HS-5 (cell line): ENCODE measurements at places on chromosomes 5 and 9.
A peak's percentile ranks its signal among the peaks of the same experiment; 100 is the strongest.

GRCh38 chr5:146778795-146779194, 99.8 kb downstream of the PPP2R2B start:
- DNase-seq: no peak

- DNase-seq: no peak
These were observed 92.1 kb downstream of the TLE4 start for GRCh38 chr9:79663878-79664277.

- no peak for DNase-seq
These were observed 242.1 kb downstream of the BNC2 start for GRCh38 chr9:16628413-16628812.

- DNase-seq: no peak
These were observed 86.6 kb upstream of the ANKH start for GRCh38 chr5:14958188-14958587.

- DNase-seq: no peak
These were observed 17.2 kb upstream of the CACNA1B start for GRCh38 chr9:137860361-137860760.

DNA sequence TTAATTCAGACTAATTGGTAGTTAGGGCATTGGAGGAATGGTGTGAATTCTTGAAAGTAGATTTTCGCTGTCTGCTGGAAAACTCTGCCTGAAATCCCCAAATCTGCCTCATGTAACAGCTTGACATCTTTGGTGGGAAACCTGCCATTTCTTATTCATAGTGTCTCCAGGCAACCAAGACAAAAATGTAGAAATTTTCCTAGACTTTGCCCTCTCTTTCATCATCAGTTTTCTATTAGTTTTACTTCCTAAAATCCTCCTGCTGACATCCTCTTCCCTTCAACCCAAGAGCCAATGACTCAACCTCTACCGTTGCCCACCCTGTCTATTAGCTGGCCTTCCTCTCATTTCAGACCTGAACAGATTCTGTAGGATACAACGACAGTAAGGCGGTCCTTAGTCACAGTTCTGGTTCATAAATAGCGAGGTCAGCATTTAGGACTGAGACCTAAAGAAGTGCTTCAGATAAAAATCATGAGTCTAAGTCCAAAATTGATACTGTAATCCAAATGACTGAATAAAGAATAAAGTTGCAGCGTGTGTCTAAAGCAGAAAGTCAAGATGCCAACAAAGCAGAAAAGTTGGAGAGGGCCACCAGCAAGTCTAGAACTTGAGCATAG, 133.9 kb downstream of the MUSK start:
- DNase-seq: peak; percentile 51

DNA sequence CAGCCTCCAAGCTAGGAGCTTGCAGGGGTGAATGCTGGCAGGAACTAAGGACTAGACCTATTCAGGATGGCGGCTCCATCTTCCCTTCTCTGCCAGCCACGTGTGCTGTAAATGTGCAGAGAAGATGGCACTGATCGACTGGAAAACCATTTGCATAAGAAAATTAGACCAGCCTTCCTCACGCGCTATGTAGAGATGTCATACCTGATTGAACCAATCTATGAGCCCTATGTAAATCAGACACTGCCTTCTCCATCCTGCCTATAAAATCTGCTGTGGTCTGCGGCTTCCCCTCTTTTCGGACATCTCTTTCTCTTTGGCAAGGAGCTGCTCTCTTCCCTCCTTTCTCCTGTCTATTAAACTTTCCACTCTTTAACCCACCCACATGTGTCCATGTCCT, 91.6 kb downstream of the NPR3 start:
- no peak for DNase-seq

DNA sequence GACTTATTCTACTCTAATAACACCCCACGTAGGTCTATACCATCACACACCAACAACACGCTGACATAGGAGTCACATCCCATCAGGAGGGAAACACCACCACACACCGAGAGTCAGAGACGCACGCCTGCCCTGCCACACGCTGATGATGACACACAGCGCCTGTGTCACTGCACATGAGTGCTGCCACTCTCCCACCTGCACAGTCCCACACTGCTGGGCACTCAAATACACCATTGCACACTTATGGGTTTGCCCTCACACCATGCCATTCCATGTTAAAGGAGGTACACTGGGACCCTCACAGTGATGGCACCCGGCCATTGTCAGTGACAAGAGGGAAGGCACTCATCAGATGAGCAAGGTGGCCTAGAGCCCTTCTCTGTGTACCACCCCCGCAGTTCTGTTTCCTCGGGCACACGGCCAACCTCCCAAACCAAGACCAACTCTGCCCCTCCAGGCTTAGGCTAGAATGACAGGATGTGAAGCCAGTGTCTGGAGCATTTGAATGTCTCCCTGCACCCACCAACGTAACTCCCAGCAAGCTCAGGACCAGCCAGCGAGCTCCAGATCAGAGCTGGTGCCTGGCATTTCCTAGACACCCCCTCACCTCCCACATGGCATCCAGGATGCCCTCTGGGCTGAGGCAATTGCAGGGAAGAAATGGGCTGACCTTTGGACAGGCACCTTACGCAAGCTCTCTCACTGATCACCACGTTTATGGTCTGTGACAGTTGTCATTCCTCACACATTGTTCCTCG, 3.6 kb upstream of the CPLX2 start:
- no peak for DNase-seq

GRCh38 chr9:137455359-137455991, 3.7 kb downstream of the NSMF start:
- no peak for DNase-seq

GRCh38 chr5:154143211-154143641, 47.3 kb upstream of the GALNT10 start:
- no peak for DNase-seq

DNA sequence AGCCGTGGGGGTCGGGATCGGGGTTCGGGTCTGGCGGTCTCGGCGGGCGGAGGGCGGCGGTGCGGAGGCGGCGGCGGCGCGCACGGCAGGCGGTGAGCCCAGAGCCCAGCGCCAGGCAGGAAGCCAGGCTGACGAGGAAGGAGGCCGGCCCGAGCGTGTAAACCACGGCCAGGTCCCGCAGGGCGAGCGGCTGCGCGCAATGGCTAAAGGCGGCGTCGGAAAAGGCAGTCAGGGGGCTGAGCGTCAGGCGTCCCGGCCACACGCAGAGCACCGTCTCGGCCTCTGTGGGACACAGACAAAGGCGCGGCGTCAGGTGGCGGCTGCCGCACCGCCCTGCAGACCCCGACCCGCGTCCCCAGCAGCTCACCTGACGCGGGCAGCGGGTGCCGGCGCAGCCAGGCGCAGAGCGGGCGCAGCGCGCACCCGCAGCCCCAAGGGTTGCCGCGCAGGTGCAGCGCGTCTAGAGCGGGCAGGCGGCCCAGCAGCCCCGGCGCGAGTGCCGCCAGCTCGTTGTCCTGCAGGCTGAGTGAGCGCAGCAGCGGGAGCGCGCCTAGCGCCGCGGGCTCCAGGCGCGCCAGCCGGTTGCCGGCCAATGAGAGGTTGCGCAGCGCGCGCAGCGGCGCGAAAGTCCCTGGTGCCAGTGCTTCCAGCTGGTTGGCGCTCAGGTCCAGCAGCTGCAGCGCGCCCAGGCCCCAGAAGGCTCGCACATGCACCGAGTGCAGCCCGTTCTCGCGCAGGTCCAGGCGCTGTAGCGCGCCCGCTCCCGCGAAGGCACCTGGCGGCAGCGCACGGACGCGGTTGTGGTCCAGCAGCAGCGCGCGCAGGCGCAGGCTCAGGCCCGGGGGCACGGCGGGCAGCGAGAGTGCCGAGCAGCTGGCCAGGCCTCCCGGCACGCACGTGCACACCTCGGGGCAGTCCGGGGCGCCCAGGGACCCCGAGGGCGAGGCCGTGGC, 671 bp downstream of the LRRC26 start:
- DNase-seq: no peak

- peak; percentile 44 for DNase-seq
These were observed 98.5 kb downstream of the APBA1 start for GRCh38 chr9:69573651-69574050.

GRCh38 chr5:111337688-111338087, 113.5 kb downstream of the CAMK4 start:
- DNase-seq: no peak

DNA sequence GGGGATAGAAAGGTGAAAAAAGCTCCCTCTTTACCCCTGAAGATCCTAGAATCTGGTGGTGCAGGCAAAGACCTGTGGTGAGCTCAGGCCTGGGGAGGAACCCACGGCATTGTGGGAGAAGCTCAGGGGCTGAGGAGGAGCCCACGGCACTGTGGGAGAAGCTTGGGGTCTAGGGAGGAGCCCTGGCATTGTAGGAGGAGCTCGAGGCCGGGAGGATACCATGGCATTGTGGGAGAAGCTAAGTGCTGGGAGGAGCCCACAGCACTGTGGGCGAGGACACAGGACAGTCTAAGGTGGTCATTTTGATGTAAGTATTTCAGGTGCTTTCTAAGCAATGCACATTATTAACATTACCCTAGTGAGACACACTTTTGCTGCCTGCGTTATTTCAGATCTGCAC, 179.7 kb downstream of the HSD17B3 start:
- DNase-seq: no peak

DNA sequence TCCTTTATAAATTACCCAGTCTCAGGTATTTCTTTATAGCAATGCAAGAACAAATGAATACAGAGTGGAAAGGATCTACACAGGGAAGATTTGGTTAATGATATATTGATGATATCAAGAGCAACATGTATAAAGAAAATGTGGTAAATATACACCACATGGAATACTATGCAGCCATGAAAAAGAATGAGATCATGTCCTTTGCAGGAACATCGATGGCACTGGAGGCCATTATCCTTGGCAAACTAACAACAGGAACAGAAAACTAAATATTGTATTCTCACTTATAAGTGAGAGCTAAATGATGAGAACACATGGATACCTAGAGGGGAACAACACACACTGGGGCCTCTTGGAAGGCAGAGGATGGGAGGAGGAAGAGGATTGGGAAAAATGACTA, 19.9 kb upstream of the PUM3 start:
- no peak for DNase-seq

DNA sequence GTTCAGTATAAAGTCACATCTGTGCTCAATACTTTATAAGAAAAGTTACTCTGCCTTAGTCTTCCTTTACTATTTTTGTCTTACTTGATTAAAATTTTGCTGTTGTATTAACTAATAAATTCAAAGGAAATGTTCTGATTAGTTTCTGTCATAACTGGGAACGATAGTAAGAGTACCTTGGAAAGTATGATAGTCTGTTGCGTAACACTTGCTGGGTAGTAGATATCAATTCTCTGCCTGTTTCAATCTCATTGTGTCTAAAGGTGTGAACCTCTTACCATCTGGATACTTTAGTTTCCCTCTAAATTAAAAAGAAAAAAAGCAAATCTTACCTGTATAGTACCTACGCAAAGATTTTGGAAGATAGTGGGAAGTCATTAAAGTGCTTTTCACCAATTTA, 48.5 kb downstream of the COMMD10 start:
- no peak for DNase-seq

- DNase-seq: no peak
These were observed 215.8 kb downstream of the TSSK1B start for GRCh38 chr5:113218906-113219517.

DNA sequence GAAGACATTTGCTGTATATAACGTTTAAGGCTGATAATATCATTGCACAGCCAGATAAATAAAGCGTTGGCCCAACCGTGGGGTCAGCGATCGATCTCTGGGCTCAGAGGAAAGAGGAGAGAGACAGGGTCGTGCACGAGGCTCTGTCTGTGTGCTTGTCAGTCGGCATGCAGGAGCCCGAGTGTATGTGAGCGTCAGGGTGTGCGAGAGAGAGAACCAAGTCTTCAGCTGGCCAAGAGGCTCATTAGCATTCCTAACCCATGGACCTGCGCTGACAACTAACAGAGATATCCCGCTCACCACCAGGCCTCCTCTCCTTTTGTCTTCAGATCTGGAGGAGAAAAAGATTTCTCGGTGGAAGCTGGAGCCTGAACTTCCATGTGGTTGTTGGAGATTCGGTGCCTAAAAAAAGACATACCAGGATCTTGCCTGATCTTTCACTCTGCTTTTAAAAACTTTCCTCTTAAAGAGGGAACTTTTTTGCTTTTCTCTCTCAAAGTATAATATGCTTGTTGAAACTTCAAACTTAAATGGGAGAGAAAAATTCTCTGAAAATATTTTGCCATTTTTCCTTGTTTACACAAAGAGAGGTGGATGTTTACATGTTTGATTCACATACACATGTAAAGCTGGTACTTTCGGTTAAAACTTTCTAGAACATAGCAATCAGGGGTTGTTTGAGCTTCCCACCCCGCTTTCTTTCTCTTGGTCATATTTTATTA, 16.5 kb downstream of the NR2F1 start:
- no peak for DNase-seq

- DNase-seq: no peak
These were observed 606.8 kb downstream of the RAB3C start for GRCh38 chr5:59189472-59190244.

DNA sequence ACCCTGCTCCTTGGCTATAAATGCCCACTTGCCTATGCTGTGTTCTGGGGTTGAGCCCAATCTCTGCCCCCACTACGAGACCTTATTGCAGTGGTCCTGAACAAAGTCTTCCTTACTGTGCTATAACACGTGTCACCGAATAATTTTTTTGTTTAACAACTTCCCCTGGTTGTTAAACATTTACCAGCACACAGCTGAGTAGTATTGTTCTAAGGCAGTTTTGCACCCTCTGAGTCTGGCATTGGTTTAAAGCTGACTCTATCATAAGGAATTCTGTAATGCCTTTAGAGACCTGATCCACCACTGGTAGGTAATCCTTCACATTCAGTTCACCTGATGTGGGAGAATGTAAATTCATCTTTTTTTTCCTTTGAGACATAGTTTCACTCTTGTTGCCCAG, 25.6 kb upstream of the ANKRD31 start:
- no peak for DNase-seq

DNA sequence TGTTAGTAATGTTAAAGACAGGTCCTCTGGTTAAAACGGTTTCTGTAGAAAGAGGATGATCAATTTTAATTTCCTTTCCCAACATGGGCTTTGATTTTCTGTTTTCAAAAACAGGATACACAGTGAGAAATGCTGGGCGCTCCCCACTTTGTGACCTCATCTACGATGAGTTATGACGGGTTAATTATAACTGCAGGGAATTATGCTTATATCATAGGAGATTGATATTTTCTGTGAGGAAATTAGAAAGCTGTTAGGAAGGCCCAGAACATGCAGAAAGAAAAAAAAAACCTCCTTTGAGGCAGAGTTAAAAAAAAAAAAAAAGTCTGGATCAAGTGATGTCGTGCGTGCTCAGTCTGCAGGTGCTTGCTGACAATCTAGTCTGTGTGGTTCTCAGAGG, 176.8 kb upstream of the OTULINL start:
- DNase-seq: no peak

DNA sequence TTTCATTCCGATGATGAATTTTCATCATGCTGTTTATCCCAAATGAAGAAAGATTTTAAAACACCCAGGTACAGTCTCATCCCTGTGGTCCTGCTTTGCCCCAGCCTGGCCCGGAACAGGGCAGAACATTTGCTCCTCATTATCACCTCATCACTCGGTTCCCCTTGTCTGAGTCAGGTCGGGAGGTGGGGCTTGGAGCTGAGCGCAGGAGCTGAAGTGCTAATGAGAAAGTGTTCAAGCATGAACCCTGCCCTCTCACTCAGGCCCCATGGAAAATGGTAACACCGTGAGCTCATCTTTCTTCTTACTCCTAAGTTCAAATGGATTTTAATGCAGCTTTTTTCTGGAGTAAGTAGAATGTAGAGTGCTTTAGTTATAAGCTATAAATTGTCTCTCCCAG, 466.2 kb downstream of the KDM4C start:
- DNase-seq: no peak
